Muscle of leg (tissue), 16 donors: ENCODE measurements at places on chromosomes 13 and 19. TPM values are rescaled to one million over a fixed set of nuclear protein-coding genes. Genes with fewer than 3 reads are reported as not detected.

DNA sequence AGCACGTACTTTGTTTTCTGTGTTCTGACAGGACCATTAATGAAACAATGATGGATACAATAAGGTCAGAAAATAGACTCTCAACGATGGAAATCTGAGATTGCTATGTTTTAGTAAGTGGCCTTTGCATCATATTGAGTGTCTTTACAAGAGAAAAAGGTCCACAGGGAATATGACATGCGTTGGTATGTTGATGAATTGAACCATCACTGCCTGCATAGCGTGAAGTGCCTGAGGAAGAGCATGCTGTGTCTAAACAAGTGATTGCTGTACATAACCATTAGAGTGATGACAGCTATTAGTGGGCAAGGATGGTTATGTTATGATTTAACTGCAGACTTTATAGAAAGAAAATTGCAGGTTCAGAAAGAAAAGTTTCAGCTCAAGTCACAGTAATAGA lies 623.2 kb downstream of the SLITRK5 start:
- no peak for DNase-seq

Gene PTGIR
- polyA plus RNA-seq = 3.4 TPM

DNA sequence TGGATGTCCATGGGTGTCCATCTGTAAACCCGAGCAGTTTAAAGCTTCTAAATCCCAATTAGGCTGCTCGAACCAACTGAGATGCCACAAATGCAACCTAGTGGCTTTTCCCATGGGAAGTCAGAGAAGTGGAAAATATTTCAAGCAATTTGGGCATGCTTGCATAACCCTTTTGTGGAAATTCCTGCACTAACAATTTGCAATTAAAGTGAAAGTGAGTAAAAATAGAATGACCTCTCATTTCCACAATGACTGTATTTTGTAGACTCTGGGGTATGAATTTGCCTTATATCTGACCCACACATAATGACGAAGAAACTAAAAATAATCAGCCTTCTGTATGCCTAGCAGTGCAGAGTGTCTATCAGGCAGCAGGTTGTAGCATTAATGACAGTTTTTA lies 91.8 kb upstream of the TSC22D1 start:
- peak; percentile 54 for DNase-seq

- DNase-seq = no peak
These were observed 26.8 kb upstream of the SEMA6B start for GRCh38 chr19:4586245-4586644.

GRCh38 chr13:108938155-108938554 lies 308.7 kb downstream of the MYO16 start:
- no peak for DNase-seq

Gene CERS1
- polyA plus RNA-seq = 35.3 TPM

DNA sequence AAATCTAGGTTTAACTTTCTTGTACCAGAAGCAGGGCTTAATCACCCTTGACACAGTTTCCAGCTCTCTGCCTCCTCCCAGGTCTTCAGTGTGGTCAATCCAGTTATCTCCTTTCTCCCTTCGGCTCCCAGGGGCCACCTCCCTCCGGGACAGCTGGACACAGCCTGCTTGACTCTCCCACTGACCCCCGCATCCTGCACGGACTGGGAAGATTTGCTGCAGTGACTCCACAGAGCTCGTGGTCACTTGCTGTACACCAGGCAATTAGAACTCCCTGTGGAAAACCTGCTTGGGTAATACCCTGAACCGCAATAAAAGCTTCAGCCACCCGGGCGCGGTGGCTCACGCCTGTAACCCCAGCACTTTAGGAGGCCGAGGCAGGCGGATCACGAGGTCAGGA lies 116.5 kb downstream of the NUFIP1 start:
- no peak for DNase-seq

GRCh38 chr19:49593233-49594113 lies 2.5 kb downstream of the PRR12 start:
- DNase-seq = peak; percentile 96

DNA sequence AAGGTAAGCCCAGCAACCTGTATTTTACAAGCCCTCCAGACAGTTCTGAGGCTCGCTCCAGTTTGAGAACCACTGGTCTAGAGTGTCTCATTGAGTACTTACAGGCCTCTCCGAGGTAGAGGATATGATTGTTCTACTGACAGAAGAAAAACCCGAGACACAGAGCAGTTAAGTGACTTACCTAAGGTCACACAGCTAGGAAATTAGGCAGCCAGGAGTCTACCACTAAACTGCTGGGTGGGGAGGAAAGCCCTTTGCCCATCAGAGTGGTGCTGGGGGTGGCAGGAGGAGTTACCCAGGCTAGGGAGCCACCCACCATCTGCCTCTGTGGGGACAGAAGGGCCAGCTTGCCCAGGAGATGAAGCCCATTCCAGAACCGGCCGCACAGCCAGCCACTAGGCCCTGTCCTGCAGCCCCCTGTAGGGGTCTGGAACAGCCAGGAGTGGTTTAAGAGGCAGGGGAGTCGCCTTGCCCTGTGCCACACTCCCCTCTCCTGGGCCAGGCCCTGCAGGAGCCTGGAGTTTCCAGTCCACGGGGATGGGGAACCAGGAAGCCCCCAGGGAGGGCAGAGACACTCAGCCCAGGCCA lies 703 bp downstream of the RASGRP4 start:
- DNase-seq = no peak

- DNase-seq = peak; percentile 46
These were observed 79.4 kb upstream of the VSTM2B start for GRCh38 chr19:29446361-29446760.

DNA sequence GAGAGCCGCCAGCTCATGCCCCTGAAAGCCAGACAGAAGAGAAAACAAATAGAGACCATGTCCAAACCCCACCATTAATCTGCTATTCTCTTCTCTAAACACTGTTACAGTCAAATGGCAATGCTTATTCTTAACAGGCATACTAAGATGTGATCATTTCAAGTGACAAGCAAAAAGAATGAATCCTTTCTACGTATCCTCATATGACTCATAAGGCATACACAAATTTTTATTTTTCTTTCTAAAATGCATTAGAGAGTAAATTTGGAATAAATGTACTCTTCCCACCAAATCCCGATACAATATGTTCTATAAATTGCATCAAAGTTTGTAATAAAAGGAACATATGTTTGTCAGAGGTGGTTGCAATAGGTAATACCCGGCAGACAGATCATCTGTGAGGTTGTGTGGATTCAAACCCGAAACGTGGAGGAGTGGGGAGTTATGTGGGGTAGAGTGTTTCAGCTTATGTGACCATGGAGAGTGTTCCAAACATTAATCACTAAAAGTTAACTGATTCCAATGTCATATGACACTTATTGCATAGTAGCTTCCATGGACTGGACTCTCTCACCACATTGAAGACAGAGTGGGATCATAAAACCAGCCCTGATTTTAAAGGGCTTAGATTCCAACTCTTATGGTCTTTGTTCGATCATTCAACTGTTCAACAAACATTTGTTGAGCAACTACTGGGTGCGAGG lies 213.1 kb downstream of the DCLK1 start:
- DNase-seq = peak; percentile 38

Gene SKA3
- 5.8 TPM for polyA plus RNA-seq

DNA sequence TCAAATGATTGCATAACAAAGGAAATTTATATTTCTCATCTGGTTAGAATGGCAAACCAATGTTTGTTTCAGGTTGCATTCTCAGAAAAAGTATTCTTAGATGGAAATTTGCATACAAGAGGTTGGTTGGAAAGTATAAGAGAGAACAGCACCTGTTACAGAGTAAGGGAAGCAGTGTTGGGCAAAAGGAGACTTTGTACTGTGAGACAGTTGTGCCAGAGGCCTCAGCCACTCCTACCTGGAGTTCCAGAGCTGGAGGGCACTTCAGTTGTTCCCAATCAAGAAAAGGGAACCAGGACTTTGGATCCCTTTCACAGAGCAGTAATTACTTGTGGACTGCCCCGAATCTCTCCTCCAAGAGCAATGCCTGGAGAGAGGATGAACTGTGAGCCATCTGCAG lies 81.8 kb downstream of the SPRY2 start:
- DNase-seq = no peak

DNA sequence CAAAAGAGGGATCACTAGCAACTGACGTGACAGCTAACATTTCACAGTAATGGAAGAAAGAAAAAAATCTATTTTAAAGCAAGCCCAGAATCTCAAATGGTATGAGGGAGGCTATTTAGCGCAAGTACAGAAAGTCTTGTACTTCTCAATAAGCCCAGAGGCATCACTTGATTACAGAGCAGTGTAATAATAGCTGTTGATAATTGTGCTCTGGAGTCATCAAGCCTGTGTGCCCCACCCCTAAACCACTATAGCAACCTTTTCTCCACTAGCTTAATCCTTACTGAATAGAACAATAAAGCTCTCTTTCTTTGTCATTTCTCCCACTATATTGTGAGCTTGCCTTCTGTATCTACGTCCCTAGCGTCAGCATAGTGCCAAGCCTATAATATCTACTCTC lies 56.6 kb downstream of the FREM2 start:
- no peak for DNase-seq

GRCh38 chr13:40161351-40161810 lies 505.1 kb downstream of the FOXO1 start:
- DNase-seq = no peak

DNA sequence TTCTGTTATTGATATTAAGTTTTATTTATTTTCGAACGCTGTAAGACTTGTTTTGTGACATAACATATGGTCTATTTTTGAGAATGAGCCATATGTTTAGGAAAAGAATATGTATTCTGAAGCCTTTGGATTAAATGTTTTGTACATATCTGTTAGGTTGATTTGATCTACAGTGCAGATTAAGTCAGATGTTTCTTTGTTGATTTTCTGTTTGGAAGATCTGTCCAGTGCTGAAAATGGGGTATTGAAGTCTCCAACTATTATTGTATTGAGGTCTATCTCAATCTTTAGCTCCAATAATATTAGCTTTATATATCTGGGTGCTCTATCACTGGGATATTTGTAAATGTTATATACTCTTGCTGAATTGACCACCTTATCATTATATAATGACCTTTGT lies 97.9 kb downstream of the MTUS2 start:
- no peak for DNase-seq

GRCh38 chr19:56112313-56112709 lies 8.8 kb downstream of the ZNF787 start:
- no peak for DNase-seq

Gene PABPC3
- polyA plus RNA-seq = 0.54 TPM

DNA sequence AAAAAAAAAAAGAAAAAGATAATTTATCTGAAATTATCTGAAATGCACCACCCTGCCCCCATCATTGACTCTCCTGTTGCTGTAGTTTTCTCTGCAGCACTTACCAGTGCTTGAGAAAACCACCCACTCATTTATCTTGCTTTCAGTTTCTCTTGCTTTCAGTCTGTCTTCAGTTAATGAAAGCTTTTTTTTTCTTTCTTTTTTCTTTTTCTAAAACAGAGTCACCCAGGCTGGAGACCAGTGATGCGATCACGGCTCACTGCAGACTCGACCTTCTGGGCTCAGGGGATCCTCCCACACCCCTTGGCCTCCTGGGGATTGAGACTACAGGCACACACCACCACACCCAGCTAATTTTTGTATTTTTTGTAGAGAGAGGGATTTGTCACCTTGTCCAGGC lies 4.3 kb upstream of the ACP5 start:
- no peak for DNase-seq

- no peak for DNase-seq
These were observed 50.6 kb downstream of the CELF5 start for GRCh38 chr19:3274942-3275582.

DNA sequence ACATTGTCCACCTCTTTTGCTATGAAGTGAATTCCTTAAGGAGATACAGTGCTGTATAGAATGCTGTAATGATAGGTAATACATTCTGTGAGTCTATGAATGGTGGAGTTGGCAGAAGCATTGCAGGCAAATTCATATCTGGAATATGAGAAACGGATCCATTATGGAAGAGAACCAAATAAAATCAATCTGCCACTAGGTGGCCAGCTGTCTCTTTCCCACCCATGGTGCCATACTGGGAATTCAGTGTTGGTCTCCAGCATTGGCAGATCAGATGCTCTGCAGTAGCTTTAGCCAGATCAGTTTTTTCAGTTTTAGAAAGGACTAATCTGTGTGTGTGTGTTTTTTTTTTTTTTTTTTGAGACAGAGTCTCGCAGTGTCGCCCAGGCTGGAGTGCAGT lies 27.6 kb downstream of the DNAJC3 start:
- DNase-seq = no peak

Gene ZNF682
- polyA plus RNA-seq = 7.9 TPM

DNA sequence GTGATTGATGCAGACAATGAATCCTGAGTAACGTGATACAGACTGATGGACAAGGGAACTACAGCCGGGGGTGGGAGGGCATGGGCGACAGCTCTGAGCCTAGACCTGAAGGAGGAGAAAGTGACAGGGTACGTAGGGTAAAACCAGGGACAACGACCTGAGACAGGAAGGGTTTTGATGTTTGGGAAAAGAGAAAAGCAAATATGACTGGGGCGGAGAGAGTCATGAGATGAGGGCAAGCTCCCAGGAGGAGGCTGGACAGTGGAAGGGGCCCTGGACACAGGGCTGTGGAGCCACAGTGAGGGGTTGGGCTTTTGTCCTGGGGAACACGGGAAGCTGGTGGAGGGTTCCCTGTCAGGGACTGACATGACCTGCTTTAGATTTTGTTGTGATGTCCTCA lies 34.2 kb downstream of the ZNF611 start:
- DNase-seq = no peak

Gene CELF5
- 1.6 TPM for polyA plus RNA-seq

DNA sequence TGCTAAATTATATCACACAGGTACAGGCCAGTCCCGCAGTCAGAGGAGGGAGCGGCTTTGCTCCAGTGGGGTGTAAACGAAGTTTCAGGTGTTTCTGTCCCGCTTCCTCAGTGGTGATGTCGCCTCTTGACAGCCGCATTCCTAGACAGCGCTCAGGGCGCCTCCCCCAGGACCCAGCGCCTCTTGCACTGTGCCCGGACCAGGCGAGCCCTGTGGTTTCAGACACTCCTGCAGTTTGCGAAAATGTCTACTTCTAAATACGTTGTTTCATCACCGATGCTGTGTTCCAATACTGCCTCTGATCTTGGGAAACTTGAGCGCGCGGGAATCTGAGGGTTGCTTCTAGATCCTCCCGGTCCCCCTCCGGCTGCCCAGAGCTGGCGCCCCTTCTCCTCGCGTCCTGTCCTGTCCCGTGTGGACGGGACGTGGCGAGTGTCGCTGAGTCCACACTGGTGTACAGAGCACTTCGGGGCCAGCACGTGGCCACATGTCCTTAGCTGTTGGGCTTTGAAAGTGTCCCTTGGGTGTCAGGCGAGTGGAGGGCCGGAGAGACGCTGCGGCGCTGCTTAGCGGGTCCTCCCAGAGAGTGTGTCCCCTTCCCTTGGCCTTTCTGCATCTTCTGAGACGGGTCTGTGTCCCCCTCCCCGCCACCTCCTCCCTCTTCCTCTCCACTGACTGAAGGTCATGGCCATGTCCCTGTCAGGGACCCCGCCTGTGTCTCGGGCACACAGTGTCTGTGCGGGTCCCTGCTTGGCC lies 14.6 kb upstream of the RPS15 start:
- no peak for DNase-seq

DNA sequence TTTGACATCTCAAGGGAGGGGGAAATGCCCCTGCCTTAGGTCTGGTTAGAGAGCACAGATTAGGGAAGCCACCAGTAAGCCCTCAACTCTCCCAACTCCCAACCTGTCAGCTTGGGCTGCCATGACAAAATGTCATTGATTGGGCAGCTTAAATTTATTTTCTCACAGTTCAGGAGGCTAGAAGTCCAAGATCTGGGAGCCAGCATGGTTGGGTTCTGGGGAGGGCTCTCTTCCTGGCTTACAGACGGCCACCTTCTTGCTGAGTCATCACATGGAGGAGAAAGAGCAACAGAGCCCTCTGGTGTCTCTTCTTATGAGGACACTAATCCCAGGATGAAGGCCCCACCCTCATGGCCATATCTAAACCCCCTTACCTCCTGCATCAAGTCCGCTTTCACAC lies 24.2 kb downstream of the C19orf12 start:
- DNase-seq = no peak

- DNase-seq = peak; percentile 94
These were observed 20.2 kb upstream of the CD70 start for GRCh38 chr19:6610934-6611852.
